CD4-positive, alpha-beta T cell treated with Interleukin-12 subunit alpha and Interleukin-12 subunit beta, for 1 hour (primary cell): ENCODE measurements at places on chromosomes 2 and 18.

- DNase-seq, result no peak
These were observed 259.0 kb downstream of the PAX3 start for GRCh38 chr2:222039821-222040220.

- DNase-seq, result no peak
These were observed 28.9 kb downstream of the ABCB11 start for GRCh38 chr2:169002161-169002738.

- peak; percentile 2 for DNase-seq
These were observed 52.0 kb upstream of the TRIM43 start for GRCh38 chr2:95539836-95540235.

GRCh38 chr2:30620102-30620501 is 173.1 kb downstream of the LCLAT1 start:
- DNase-seq, result no peak

- DNase-seq, result no peak
These were observed 153.4 kb downstream of the BAZ2B start for GRCh38 chr2:159462961-159463360.

DNA sequence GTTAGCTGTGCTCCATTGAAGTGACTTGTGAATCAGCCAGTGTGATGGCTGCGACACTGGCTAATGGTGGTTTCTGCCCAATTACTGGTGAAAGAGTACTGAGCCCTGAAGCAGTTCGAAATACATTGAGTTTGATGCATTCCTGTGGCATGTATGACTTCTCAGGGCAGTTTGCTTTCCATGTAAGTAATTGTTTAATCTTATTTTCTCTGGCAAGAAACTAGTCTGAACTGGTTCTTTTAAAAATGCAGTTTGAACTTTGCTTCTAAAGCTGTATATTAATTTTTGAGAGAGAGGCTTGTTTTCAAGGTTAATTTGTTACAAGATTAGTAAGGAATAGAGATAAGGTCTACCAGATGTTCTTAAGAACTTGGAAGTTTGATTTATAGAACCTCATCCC is 46.7 kb downstream of the GLS start:
- no peak for DNase-seq

DNA sequence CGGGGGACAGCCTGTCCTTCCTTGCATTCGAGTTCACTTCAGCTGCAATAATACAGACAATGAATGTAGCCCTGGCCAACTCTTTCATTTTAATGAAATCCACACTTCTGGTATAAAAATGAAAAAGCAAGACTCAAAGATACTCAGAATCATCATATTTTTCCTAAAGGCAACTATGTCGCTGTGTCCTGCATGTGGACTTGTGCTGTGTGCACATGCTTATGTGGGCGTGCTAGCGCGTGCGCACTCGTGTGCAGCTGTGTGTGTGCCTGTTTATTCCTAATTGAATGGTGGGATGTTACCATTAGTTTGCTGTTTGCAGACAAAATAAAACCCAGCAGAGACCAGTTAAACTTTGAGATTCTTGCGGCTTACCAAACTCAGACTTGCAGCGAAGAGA is 49.6 kb downstream of the SMIM21 start:
- no peak for DNase-seq

GRCh38 chr2:42771546-42772153 is 7.7 kb upstream of the OXER1 start:
- no peak for DNase-seq

- no peak for DNase-seq
These were observed 16.2 kb upstream of the BBS5 start for GRCh38 chr2:169462896-169463695.

GRCh38 chr2:85524336-85524908 is 14.5 kb upstream of the MAT2A start:
- DNase-seq, result no peak

GRCh38 chr2:185583058-185583816 is 155.4 kb upstream of the FSIP2 start:
- DNase-seq, result no peak

DNA sequence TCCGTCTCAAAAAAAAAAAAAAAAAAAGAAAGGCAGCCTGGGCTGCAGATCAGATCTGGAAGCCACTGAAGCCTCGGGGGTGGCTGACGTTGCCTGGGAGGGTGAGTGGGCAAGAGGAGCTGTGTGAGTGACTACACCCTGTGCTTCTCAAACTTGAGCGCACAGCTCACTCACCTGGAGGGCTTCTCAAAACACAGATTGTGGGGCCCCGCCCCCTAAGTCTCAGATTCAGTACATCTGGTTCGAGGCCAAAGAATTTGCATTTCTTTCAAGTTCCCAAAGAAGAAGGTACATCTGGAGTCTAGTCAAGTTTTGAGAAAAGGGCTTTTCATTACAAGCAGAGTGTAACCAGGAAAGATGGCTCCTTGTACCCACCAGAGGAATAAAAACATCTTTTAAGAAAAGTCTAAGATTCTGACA is 97.7 kb upstream of the CAB39 start:
- no peak for DNase-seq

DNA sequence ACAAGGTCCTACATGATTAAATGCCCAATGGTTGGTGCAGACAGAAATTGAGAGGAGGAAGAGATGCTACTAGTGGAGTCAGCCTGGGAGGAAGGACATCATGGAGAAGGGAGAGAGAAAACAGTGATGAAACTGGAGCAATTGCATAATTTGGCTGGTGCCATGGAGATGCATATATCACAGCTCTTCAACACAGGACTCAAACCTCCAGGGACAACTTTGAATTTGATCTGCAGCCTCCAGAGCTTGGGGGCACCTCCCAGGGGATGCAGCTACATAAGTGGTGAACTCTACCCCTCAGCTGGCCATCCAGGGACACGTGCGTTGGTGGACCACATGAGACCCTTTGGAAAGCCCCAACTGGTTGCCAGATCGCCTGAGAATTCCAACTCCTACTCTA is 80.4 kb downstream of the CTAGE1 start:
- DNase-seq, result no peak

GRCh38 chr18:65817178-65817577 is 66.4 kb downstream of the CDH7 start:
- no peak for DNase-seq

DNA sequence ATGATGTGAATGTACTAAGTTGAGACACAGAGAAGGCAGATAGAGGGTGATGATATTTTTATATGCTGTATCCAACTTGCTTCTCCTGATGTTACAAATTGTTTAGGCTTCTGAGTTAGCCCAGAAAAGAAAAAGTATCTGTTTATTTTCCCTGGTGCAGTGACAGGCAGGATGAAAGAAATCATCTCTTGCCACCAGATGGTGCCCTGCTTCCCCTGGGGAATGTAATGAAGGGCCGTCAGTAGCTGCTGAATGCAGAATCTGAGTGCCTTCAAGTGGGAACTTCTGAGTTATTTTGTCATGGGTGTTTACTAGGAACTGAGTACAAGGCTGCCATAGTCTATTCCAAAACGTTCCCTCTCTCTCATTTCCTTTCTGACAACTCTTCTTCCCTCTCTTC is 525.6 kb downstream of the MBD2 start:
- DNase-seq, result no peak

- DNase-seq, result peak; percentile 54
These were observed 627 bp downstream of the WIPF1 start for GRCh38 chr2:174597009-174597344.

- no peak for DNase-seq
These were observed 46.0 kb downstream of the COX7A2L start for GRCh38 chr2:42314892-42315468.

- DNase-seq, result no peak
These were observed 54.5 kb upstream of the ACMSD start for GRCh38 chr2:134783912-134784311.

GRCh38 chr2:217090024-217090473 is 230.2 kb upstream of the TNP1 start:
- DNase-seq, result no peak

- no peak for DNase-seq
These were observed 891 bp upstream of the NR4A2 start for GRCh38 chr2:156333274-156333950.
